Foreskin melanocyte (primary cell): ENCODE measurements at places on chromosomes 5 and 9.

GRCh38 chr9:77829420-77829819 is 181.3 kb upstream of the GNA14 start:
- DNase-seq = no peak

DNA sequence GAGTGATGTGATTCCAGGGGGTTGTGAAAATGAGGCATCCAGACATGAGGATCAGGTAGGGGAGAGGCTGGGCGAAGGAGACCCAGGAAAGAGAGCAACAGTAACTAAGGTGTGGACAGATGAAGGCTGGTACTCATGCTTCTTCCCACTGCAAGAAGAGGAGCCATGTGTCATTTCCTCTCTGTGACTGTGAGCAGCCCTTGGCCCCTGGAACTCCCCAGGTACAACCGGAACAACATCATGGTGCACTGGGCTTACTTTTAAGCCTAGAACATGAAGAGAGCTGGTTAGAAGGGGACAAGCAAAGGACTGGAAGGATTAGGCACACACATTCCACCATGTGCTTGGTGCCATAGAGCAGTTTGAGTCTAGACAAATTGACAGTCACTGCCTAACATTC is 10.9 kb upstream of the IL12B start:
- DNase-seq = no peak

DNA sequence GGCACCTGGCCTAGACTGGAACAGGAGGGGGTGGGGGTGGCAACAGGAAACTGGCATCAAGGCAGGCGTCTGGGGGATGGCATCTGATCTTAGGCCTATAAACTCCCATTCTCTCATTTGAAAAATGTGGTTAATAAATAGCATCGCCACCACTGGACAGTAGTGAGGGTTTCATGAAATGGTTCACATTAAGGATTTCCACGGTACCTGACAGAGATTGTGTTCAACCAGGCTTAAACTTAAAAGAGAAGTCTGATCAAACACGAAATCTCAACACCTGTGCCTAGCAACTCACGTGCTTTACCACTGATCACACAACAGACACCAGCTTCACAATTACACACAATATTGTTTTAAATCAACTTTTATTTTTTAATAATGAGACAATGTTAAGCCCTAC is 3.0 kb downstream of the DENND1A start:
- no peak for DNase-seq

DNA sequence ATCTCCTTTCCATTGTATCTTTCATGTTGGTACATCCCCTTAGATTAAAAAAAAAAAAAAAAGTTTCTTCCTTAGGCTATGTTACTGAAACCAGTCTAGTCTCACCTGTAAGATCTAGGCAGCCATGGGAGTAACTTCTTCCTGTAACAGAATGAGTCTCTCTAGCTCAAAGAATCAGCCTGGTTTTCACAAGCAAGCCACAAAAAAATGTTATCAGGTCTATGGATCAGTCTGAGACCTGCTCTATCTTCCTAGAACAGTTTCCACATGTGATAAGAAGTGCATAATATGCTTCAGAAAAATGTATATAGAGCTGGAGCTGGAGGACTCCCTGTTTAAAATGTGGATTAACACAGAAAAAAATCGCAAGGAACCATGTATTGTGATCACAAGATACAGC is 53.8 kb downstream of the ARRDC3 start:
- DNase-seq = no peak

DNA sequence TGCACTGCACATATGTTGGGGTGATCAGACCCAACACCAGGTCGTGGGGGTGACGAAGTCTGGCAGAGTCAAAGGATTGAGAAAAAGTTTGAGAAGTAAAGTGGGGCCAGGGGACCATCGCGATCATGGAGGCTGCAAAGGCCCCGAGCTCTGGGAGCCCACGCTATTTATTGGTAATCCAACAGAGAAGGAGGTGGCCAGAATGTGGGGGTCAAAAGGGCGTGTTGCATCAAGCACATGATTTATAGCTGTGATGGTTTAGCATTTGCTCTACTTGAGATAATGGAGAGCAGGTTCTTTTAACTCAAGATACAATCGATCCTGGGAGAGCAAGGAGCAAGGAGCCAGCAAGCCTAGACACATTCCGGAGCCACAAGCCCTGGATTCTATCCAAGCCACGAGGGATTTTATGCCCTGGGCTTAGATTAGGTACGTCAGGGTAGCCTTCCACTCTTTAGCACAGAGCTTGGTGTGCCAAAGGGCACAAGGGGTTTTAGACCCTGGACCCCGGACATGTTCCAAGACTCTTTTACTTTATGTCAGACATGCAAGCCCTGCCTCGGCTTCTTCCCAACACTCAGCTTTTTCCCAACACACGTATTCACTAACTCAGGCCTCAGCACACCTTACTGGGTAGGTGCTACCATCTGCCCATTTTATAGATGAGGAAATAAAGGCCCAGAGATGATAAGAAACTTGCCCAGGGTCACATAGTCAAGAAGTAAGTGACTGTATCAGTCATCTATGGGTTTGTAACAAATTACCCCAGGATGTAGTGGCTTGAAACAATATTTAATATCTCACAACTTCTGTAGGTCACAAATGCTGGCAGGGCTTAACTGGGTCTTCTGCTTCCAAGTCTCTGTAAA is 39.5 kb downstream of the NSUN2 start:
- no peak for DNase-seq

DNA sequence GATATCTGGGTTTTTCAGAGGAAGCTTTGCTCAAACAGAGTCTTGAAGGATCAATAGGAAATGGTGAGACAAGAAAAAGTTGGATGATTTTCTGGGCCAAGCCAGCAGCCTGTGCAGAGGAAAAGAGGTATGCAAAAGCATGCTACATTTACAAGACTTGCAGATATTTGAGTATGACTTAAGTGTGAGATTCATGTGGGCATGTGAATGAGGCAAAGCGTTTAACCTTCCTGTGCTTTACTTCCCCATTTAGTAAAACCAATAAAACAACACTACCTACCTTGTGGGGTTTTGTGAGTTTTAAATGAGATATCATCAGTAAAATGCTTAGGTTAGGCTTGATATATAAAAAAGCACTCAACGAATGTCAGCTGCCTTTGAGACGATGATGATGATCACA is 58.1 kb downstream of the PIP5K1B start:
- DNase-seq = no peak

- no peak for DNase-seq
Observed at GRCh38 chr9:106795031-106795430, 67.9 kb upstream of the ZNF462 start.

DNA sequence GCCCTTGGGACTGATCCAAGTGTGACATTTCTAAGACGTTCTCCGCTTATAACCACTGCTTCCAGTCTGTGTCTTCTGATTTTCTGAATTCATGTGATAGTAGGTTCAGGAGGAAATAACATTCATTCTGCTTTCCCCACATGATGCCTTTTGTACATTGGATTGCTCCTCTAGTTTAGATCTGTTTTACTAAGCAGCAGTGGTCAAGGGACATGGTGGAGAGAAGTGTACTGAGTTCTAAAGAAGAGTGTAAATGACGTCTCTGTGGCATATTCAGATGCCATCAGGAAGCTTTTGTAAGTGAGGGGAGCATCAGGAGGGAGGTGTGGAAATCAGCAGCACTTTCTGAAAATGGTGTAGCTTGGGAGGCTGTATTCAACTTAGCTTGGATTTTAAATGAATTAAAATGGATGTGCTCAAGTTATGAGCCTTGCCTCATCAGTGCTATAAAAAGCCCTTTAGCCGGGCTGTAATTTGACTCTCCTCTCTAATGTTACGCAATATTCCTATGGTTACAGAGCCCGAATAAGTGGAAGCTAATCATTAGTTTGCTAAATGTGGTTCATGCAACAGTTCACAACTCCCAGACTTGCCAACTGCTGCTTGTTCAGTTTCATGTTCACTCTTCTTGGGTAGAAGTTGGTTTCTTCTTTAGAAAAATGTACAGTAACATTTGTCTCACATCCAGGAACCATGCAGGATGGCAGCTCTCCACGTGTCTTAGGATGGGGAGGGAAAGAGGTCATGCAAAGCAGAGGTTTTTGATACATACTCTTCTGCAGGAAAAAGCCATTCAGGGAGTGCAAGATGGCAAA is 281.3 kb downstream of the ARHGAP26 start:
- DNase-seq = no peak

DNA sequence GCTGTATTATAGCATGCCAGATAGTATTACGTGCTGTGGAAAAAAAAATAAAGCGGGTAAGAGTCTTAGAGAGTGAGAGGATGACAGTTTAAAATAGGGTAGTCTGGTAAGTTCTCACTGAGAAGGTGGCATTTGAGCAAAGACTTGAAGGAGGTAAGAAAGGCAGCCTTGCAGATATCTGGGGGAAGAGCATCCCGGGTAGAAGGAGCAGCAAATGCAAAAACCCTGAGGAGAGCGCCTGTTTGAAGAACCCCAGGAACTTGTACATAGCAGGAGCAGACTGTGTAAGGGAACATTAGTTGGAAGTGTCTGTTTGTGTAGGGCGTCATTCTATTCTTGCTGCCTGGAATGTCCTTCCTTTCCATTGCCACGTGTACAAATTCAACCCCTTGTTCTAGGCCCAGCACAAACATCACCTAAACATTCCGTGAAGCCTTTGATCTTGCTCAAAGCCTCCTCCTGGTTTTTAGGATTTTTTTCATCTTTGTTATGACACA is 2.6 kb downstream of the AP3S1 start:
- no peak for DNase-seq

DNA sequence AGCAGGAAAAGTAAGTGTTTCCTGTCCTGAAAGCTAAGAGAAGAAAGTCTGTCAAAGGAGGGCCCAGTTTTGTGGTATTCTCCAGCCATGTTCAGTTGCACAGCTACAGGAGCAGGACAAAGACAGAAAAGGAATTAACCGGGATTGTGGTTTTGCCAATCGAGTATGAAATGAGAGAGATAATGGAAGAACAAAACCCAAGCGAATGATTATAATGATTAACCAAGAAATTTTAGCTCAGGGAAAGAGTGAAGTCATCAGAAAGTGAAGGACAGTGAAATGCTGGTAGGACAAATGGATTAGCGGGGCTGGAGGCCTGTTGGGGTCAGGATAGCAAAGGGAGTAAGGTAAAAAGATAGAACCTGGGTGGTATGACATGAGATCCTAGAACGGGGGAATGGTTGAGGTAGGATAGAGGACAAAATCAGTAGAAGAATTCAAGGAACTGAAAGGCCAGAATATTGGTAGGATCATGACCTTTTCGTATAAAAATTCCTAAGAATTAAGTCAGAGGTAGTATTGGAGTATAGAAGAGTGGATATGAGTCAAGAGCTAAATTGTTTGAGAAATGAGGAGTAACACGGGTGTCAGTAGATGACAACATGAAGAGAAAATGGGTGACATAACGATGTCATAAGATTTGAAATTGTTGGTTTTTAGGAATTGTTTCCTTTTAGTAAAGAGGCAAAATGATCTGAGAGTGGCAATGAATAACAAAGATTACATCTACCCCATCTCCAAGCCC is 52.8 kb downstream of the DIAPH1 start:
- no peak for DNase-seq

DNA sequence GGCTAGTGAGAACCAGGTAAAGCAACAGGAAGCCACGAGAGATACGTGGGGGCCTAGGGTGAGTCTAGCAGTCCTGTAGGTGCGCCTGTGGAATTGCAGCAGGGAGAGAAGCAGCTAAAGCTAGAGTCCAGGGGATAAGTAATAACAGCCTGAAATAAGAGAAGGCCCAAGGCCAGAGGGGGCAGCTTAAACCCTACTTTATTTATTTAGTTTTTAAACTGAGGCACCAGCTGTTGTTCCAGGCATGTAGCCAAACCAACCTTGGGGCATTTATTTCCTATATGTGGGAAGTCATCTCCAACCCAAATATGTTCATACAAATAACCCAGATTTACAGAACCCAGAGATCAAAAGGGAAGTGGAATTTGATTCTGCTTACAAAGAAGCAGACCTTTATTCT is 93.5 kb downstream of the GLDC start:
- peak; percentile 59 for DNase-seq

GRCh38 chr9:5510360-5510931 is at the start of gene PDCD1LG2:
TSS of gene PDCD1LG2 (plus strand) at chr9:5510531. CDS start at chr9:5522547, 12,016 bp downstream.
- peak; percentile 18 for DNase-seq

GRCh38 chr5:173972925-173973615 is 15.9 kb upstream of the C5orf47 start:
- peak; percentile 79 for DNase-seq

DNA sequence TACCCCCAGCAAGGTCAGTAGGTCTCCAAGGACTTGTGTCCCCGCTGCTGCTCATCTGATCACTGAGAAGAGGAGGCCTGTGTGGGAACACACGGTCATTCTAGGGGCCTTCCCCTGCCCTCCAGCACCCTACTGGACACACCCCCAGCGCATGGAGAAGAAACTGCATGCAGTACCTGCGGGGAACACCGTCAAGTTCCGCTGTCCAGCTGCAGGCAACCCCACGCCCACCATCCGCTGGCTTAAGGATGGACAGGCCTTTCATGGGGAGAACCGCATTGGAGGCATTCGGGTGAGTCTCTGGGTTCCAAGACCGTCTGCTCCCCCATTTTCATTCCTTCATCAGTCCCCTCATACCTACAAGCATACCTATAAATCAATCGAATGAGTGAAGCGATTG is 4.1 kb downstream of the FGFR4 start:
- no peak for DNase-seq

DNA sequence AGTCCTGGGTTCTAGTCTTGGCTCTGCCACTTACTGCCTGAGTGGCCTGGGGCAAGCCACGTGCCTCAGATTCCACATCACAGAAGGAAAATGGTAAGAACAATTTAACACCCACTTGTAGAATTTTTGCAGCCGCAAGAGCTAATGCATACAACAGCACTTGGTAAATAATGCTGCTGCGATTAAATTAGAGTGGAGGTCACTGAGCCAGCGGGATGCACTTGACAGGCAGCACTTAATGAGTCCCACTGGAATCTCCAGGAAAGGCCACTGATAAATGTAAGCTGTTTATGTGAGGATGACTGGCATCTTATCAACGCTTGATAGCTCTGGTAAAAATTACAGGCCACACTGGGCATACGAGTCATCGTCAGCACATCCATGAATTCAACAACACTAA is 59.4 kb upstream of the UBTD2 start:
- DNase-seq = no peak

GRCh38 chr9:83422527-83422926 is 115.7 kb downstream of the FRMD3 start:
- no peak for DNase-seq

DNA sequence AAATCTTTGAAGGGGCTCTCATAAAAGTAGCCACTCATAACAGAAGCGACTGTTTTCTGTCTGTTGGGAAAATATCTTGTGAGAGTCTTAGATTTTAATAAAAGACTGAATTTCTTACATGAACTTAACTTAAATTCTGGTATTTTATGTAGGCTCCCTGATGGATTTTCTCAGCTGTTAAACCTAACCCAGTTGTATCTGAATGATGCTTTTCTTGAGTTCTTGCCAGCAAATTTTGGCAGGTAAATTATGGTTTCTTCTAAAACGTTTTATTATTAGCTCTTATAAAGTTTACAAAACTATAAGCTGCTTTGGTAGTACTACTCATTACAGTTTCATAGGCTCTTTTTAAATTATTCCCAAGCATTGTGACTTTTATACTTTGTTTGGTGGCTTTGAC is 87.0 kb downstream of the ERBIN start:
- no peak for DNase-seq

DNA sequence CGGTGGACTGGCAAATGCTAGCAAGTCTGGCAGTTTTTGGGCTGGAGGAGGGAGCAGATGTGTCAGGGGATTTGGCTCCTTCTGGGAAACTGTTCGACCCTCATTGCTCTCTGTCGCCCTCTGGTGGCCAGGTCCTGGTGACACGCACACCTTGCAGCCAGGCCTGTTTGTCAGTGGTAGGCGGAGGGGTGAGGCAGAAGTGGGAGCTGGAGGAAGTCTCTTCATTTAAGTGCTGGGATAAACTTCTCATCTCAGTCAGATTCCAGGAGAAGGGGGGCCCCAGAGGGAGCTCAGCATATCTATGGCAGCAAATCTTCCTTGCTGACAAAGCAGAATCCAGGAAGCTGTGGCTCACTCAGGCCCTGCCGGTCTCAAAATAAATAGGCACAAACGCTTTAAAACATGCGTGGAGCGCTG is 326.5 kb downstream of the ZSWIM6 start:
- peak; percentile 48 for DNase-seq
